ENCODE measurements at places on chromosomes 13 and 19.

GRCh38 chr13:110657196-110657595, 41.9 kb downstream of the NAXD start:
- no peak for DNase-seq

DNA sequence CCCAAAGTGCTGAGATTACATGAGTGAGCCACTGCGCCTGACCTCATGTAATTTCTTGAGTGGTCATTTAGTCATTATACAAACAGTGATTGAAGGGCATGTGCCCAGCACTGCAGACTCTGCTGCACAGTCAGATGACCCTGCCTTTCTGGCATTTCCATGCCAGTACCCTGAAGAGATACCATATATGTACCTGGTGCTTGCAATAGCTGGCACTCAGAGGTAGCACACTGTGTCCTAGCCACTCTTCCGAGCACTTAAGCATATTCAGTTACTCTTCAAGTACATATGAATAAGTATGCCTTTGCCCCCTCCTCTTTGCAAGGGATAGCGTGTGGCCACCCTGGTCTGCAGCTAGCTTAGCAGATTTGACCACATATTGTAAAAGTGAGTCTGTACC, 15.5 kb downstream of the STX10 start:
- DNase-seq, result no peak

GRCh38 chr19:56120371-56121179, 520 bp downstream of the ZNF787 start:
- DNase-seq, result peak; percentile 36

DNA sequence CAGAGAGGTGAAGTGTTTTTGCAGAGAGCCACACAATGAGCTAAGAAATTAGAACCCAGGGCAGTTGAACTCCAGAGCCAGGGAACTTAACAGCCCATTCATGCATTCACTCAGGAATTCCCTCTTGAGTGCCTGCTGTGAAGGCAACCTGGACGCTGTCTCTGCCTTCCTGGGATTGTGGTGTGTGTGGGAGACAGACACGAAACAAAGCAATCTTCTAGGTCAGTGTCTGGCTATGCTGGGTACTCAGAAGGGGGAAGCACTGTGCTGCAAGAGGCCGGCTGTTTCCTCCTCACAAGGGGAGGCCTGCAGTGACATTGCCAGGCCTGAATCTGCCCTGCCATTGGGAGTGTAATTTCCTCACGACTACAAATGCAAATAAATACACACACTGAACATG, 9.7 kb downstream of the BCKDHA start:
- no peak for DNase-seq

- no peak for DNase-seq
Measured at GRCh38 chr13:23673867-23674605, 103.8 kb downstream of the TNFRSF19 start.
